Stimulated activated CD8-positive, alpha-beta memory T cell treated with anti-CD3 and anti-CD28 coated beads, Interleukin-4, amount 100 ng/mL, for 1 hour (primary cell): ENCODE measurements at places on chromosomes 7 and 10.

DNA sequence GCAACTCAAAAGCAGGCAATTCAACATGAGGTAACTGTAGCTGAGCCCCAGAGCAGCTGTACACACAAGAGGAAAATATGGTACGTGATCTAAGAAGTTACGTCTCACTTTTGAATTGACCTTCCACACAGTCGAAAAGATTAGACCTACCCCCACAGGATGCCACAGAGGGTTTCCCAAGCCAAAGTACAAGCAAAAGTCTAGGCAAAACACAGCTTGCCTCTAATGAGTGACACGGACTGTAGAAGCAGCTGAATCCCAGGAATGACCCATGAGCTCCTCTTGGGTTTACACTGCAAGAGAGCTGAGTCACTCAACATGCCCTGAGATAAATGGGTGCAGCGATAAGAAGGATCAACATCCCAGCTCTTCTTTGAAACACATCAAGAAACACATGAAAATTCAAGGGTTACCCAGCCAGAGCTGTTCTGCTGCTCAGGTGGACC lies 9.8 kb downstream of the CREB3L2 start:
- no peak for DNase-seq

GRCh38 chr10:17238445-17239291 lies 10.6 kb downstream of the VIM start:
- no peak for DNase-seq

GRCh38 chr10:105243381-105243780 lies 602.3 kb downstream of the SORCS3 start:
- DNase-seq = no peak

GRCh38 chr7:1513657-1514095 lies 9.5 kb upstream of the INTS1 start:
- DNase-seq = no peak

GRCh38 chr10:43809211-43809930 lies 160.7 kb upstream of the ZNF32 start:
- no peak for DNase-seq

GRCh38 chr7:3482147-3482921 lies 181.3 kb downstream of the SDK1 start:
- no peak for DNase-seq

- DNase-seq = no peak
Measured at GRCh38 chr7:44703921-44704320, 44.7 kb upstream of the ZMIZ2 start.

DNA sequence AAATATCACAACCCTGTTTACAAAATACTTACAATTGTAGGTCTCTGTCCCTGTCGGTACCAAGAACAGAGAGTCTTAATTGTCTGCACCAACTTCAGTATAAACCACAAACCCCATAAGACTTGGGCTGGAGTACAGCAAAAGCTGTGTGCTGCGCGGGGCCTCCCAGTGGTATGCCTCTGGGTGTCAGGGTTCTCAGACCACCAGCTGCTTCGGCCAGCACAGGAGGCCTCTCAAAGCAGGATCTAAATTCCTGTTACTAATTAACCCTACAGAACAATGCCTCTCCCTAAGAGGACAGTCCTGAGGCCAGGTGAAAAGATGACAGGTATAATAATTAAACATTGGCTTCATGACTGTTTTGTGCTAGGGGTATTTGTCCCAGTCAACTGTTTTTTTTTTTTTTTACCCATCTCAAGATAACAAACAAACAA lies 957 bp upstream of the SVIL start:
- DNase-seq = no peak

- DNase-seq = no peak
Measured at GRCh38 chr7:108497082-108497725, 28.7 kb downstream of the PNPLA8 start.

DNA sequence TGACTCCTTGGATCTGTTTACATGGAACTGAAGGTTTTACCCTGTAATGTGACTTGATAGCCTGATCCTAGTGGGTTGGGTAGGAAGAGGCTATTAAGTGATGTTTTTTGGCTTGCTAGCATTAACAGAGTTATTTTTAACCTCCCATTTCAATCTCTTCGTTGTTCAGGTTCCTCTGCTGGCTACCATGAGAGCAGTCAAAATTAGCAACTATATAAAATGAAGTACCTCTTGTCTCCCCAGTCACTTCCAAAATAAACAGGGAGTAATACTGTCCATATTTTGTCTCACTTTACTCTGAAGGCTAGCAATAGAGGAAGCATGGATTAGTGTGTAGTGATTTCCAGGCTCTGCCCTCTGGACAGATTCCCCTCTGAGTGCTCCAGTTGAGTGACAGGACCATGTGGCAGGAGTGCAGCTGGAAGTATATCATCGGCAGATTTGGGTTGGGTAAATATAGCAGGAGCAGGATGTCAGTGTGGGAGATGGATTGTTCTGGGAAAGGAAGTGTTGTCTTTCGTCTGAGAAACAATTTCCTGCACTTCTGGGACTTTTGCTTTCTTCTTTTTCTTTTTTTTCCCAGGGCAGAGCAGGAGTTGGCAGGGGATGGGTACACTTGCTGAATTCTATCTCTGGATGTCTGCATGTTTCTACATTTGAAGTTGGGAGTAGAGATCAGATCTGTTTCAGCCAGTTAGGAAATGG lies 35.2 kb downstream of the GBF1 start:
- no peak for DNase-seq

- no peak for DNase-seq
Measured at GRCh38 chr10:16612115-16612980, 90.7 kb upstream of the C1QL3 start.

GRCh38 chr10:44012921-44013320 lies 364.2 kb upstream of the ZNF32 start:
- DNase-seq = no peak

- DNase-seq = no peak
Measured at GRCh38 chr7:15780271-15780670, 93.8 kb upstream of the MEOX2 start.

DNA sequence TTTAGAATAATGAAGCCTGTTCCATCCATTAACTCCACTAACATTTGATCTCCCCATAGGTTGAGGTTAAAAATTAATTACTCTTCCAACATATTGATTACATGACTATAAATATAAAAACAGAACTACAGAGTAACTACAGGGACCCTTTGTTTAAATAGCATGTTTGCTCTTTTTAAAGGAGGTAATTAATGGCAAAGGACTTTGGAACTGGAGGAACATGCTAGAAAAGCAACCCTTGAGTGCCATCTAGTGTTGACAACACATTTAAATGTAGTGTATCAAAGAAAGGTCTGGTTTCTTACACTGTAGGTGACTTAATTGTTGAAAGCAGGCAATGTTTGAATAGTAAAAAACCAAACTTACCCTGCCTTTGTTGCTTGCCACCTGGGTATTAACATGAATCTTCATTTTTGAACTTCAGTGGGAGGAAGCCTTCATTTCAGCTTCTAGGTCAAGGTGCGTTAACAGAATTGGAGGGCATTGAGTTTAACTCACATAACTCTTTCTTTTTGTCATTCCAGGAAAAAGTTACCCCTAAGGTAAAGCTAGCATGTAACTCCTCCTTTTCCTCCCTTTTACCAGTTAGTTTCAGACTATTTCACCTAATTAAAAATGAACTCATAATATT lies 52.6 kb upstream of the CAPZA2 start:
- DNase-seq = no peak
